Germinal center (tissue), 1 donor: ENCODE measurements at places on chromosomes 4 and X.

DNA sequence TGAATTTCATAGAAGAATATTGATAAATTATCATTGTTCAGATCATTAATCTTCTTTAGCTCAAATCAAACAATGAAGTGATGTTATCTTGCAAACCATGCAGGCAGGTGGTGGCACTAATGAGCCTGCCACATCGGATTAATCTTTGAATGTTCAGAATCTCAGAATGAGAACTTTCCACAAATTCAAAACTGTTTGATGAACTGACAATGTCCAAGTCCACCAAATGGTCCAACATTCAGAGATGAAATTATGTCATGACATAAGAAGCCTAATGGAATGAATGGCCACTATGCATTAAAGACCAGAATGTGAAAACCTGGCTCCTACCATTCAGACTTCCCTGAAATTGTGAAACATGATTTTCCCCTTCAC lies 67.5 kb downstream of the SORBS2 start:
- DNase-seq: no peak

- DNase-seq: no peak
Observed at GRCh38 chr4:108052558-108053120, 63.0 kb downstream of the HADH start.

DNA sequence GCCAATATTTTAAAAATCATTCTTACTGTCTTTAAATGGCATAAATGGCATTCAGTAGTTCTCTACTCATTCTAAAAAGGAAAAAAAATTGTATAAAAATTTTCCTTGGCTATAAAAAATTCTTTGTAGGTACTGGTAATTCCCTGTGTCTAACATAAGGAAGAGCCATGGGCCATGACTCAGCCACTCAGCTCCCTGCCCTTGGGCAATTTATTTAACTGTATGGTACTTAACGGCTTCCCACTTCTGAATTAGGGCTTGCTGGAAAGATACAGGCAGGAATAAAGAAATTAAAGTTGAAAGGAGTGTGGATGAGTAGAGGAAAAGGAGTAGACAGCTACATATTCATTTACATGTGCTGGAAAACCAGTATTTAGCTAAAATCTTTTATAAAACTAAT lies 30.6 kb downstream of the ABHD18 start:
- no peak for DNase-seq

GRCh38 chrX:71533516-71533850 lies 579 bp downstream of the OGT start:
- DNase-seq: no peak
